AG04450 (cell line): ENCODE measurements at places on chromosomes 2 and 18.
A peak's percentile ranks its signal among the peaks of the same experiment; 100 is the strongest.

DNA sequence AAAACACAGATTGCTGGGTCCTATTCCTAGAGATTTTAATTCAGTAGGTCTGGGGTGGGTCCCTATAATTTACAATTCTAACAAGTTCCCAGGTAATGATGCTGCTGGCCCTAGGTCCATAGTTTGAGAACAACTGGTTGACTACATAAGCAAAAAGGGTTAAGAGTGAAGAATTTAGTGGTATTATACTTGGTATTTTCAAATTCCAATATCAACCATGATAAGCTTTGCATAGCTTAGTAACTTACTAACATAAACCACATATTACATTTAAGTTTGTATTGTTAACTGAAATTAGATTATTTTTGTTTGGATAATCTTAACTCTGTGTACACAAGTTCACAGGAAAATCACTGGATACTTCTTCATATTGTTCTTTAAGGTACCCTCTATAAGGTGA, 862.9 kb upstream of the ACVR2A start:
- no peak for DNase-seq

DNA sequence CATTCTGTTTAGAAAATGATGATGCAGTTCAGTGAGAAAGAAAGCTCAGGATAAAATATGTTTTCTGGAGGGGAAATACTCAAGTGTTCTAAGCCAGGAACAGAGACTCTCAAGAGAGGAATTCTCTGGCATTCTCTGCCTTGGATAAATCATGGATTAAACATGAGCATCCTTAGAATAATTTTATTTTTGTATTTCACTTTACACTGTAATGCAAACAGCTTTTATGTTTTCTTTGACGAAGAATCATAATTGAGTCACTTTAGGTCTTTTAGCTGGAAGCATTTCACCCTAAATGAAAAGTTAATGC, 11.1 kb downstream of the GDF7 start:
- DNase-seq = no peak

DNA sequence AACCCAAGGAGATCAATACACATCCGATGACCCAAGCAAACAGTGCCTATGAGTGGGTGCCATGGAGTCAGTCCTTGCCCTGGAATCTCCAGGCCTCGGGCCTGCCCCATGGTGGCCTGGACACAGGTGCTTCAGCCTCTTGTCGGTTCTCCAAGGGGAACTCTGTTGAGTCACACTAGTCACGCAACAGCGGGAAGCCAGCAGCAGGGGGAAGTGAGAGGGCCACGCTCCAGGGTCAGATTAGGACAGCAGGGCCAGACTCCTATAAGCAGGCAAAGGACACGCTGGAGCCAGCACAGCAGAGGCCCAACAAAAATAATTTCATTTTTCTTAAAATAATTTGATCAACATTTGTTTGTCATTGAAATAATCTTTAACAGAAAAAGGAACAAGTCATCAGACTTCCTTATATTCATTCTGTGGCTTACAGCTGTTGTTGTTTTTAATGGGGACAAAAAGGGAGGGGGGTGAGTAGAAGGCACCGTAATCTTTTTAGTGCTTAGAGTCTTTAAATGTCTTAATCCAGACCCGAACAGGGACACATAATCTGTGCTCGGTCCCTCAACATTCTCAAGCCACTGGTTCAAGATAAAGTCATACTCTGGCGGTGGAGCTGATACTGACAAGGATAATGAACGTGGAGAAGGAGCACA, 16.4 kb upstream of the ARMC9 start:
- DNase-seq = no peak

- DNase-seq = no peak
Measured at GRCh38 chr18:58456625-58457024, 172.3 kb downstream of the ALPK2 start.

DNA sequence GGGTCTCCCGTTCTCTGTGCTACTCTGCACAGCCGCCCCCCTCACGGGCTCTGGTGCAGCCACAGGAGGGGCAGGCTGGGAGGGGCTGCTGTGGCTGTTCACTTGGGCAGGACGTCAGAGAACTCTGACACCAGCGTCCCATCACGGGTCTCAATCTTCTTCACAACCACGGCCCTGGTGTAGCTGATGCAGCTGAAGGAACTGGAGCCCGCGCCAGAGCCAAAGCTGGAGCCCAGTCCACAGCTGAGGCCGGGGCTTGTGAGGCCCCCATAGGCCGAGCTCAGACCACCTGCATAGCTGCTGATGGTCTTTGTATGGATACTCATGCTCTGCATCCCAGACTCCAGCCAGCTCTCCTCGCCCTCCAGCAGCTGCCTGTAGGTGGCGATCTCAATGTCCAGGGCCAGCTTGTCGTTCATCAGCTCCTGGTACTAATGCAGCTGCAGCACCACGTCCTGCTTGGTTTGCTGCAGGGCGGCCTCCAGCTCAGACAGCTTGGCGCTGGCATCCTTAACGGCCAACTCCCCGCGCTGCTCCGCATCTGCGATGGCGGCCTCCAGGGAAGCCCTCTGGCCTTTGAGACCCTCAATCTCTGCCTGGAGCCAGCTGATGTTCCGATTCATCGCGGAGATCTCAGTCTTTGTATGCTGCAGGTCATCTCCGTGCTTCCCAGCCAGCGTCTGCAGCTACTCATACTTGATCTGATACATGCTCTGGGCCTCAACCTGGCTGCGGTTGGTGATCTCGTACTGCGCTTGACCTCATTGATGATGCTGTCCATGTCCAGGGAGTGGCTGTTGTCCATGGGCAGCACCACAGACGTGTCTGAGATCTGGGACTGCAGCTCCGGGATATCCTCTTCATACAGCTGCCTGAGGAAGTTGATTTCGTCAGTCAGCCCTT, 7.4 kb upstream of the DUSP19 start:
- DNase-seq = no peak

DNA sequence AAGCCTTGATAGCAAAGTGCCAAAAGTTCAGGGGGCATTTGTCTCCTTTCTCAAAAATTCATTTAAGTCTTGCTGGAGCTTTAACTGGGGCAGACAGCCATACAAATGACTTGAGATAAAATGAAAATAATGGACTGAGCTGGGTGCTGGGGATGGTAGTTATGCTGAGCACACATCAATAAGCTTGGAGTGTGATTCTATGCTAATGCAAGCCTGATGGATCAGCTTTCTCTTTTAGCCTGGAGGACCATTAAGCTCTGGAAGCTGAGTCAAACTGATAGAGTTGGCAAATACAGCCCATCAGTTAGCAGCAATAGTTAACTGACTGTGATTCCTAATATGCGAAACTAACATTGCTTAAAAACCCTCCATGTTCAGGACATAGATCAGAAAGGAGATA, 98.0 kb downstream of the CAMKMT start:
- DNase-seq = no peak

- no peak for DNase-seq
Measured at GRCh38 chr2:182128821-182129707, 143.4 kb downstream of the PPP1R1C start.

- no peak for DNase-seq
Measured at GRCh38 chr2:85999061-85999831, 106.4 kb downstream of the POLR1A start.

DNA sequence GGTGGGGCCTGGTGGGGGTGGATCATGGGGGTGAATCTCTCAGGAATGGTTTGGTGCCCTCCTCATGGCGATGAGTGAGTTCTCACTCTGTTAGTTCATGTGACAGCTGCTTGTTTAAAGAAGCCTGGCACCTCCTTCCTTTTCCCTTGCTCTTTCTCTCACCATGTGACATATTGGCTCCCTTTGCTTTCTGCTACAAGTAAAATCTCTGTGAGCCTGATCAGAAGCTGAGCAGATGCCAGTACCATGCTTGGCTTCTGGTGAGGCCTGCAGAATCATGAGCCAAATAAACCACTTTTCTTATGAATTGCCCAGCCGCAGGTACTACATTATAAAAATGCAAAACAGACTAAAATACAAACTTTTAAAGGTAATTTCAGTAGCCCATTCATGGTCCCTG, 73.4 kb upstream of the TEX51 start:
- no peak for DNase-seq

DNA sequence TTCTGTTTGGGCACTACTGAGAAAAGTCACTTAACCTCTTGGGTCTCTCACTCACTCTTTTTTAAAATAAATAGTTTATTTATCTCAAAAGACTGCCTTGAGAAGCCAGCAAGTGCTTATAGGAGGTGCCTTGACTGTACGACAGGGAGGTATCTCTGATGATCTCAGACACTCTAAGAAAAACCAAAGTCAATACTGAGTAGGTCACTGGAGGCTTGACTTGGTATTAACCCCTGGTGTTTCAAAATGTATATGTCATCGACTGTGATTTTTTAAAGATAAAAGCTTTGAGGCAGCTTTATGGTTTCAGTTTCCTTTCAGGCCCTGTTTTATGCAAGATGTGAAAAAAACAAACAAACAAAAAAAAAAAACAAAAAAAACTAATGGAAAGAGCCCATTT, 33.7 kb downstream of the MREG start:
- DNase-seq = no peak

DNA sequence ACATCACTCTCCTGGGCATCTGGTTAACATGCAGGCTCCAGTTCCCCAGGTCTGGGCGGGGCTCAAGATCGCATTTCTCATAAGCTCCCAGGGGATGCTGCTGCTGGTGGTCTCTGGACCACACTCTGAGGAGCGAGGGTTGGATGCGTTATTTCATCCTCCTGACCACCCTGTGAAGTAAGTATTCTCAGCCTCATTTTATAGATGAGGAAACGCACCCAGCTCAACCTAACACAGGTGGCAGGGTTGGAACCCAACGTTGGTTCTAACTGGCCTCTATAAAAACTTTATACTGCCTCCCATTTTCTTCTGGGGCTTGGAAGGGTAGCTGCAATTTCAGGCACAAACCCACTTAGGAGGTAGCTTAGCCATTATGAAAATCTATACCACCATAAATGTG, 120.5 kb downstream of the FAM210A start:
- no peak for DNase-seq

GRCh38 chr18:59655676-59656075, 41.5 kb downstream of the CCBE1 start:
- no peak for DNase-seq

DNA sequence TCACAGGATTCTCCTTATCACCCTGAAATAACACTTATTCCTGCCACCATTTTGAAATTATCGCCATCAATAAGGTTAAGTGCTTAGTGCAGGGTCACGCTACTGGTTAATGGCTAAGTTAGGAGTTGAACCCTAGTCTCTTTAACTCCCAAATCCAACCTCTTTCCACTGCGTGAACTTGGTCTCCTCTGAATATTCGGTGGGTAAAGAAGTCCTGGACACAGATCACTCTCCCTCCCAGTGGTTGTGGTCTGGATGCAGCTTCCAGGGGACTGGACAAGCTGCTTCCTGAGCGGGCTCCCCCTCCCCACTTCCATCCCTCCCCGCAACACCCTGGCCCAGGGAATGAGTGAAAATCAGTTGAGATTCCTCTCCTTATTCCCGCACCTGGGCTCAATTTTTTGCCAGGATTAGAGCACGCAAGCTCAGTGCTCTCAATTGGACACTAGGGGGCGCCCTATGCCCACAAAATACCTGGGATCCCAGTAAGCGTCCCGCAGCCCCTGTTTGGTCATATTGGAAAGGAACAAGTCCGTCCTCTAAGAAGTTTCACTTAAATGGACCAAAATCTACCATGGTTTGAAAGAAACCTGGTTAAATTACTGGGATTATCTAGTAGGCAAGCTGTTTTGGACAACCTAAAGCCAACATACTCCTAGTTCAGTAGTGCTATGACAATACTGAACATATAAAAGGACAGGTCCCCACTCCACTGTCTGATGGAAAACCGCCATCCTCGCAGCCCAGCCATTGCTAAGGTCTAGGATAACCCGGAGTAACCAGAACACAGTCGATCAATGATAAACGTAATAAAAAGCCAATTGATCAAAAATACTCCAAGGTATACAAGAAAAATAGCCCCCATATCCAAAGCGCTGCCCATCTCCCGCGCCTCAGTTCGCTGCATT, 40.4 kb downstream of the DHRS9 start:
- DNase-seq = peak; percentile 24

- DNase-seq = no peak
Measured at GRCh38 chr2:160401895-160402294, 91.7 kb downstream of the RBMS1 start.

- no peak for DNase-seq
Measured at GRCh38 chr2:233255151-233255550, 3.7 kb downstream of the ATG16L1 start.

- no peak for DNase-seq
Measured at GRCh38 chr2:16038621-16039020, 98.3 kb downstream of the MYCN start.

DNA sequence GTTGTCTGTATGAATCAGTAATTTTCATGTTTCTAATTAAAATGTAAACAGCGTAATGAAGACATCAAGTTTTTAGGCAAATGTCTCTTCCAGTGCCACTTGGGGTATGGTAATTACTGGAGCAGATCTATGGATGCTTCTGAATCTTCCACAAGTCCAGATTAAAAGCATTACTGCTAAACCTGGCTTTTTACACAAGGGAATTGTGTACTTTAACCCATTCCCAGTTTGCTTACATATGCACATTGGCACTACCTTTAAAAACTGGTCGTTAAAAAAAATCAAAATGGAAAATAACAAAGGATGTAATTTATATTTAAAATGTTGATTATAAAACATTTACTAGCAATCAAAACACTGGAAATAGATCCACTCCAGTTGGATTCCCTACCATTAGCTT, 19.7 kb downstream of the FIGN start:
- no peak for DNase-seq

DNA sequence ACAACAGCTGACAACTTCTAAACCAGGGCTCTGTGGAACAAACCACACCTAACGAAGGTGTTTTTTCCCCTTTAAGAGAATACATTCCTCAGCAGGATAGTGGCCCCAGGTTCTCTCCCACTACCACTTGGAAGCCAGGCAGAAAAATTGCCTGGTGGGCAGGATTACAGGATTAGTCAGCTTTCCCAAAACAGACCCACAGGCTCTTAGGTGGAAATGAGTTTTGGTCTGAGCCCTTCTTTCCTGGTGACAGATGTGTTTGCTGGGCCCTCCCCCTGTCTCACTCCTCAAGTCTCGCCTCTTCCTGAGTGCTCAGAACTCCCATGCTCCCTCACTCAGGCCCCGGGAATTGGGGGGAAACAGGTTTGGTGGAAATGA, 139.4 kb upstream of the HAAO start:
- DNase-seq = no peak

GRCh38 chr2:29272311-29272710, 157.1 kb downstream of the CLIP4 start:
- no peak for DNase-seq

DNA sequence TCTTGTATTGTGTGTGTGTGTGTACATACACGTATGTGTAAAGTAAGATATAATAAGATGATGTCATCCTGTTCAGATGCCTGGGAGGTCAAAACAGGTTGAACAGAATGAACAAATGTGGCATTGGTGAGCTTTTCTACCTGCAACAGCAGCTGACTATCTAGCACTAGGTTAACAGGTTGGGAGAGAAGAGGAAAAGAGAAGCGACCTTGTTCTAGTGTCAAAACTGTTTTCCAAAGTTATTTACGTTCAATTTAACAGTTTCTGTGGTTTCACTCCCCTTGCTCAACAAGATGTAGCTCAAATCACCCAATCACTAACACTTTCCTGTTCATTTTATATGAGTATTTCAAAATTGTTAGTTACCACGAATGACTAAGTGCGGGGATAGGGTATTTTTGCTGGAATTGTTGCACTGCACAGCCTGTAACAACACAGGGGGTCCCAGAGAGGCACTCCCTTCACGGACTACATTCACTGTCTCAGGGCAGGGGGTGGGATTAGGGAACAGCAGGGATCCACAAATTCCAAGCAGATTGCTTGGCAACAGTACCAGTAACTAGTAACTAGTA, 67.5 kb upstream of the DTNB start:
- no peak for DNase-seq
